Activated CD4-positive, CD25-positive, alpha-beta regulatory T cell treated with anti-CD3 and anti-CD28 coated beads, Interleukin-2, amount 50 U/mL, for 72 hours (primary cell): ENCODE measurements at places on chromosomes 5 and 9.

DNA sequence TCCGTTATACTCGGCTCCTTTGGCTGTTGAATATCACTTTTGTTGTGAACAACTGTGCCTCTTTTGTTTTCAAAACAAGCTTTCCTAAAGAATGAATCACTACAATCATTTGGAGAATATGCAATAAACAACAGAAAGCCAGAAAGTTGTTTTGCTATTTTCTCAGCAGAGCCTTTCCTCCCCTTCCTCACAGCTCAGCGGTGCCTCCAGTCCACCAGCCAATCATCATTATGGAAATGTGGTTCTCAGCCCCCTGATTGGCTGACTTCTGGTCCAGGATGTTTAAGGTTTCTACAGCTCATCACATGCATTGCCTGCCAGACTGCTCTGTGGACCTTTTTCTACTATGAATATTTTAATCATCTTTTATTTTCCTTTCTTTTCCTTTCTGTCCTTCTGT, 9.1 kb upstream of the ZNF608 start:
- DNase-seq = no peak

DNA sequence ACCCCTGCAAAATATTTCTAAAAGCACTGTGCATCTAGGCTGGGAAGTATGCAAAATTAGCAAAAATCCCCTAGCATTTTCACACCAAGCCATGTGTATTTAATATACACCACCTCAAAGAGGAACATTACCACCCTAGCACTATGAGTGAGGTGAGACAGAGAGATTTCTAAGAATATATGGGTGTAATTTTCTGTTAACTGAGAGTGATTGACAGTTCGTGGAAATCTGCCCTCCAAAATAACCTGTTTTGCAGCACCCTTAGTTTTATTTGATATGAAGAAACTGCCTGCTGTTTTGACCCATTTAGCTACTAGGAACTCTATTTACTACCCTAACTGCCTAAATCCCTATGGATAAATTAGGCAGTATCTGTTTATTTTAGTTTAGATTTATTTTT, 64.2 kb upstream of the CDKN2B start:
- no peak for DNase-seq

DNA sequence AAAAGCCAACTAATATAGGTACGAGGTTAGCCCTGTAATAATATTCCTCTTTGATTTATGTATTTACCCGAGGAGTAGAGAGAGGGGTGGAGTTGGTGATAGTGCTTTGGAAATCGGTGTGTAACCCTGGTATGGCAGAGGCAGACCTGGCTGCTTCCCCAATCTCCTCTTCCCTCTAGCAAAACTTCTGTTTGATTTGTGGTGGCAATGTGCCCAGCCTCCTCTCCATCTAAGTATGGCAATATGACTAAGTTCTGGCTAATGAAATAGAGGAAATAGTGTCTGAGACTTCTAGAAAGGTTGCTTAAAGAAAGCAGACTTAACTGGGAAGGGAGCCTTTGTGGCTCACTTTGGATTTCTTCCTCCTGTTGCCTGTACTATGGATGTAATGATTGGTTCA, 491.1 kb downstream of the ENC1 start:
- no peak for DNase-seq

- no peak for DNase-seq
These were observed 632 bp downstream of the UBAP1 start for GRCh38 chr9:34179213-34180136.

DNA sequence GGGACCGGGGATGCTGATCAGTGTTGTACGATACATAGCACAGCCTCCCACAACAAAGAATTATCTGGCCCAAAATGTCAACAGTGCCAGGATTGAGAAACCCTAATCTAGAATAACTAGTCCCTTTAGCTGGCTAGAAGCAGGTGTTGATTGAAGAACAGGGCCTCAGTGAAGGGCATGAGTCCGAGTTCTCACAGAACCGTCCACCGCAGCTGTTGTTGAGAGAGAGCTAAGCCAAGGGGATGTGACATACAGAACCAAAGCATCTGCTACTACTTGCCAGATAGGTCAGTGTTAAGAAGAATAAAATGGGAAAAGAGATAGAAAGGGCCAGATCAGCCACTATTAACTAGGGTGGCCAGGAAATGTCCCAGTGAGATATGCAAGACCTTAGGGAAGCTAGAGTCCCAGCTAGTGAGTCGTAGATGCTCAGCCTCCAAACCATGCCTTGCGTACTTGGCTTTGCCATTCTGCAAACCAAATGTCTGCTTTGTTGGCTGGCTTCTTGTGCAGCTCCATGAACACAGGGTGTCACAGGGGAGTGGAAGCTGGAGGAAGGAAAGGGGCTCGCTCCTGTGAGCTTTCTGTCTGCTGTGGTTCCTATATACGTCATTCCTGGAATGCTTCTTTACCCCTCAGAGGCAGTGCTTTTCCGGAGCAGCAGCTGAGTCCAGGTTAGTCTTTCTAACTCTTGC, 68.9 kb downstream of the FBXO38 start:
- no peak for DNase-seq

GRCh38 chr9:137244486-137245449, 3.7 kb downstream of the TUBB4B start:
- DNase-seq = no peak

- no peak for DNase-seq
These were observed 190.5 kb downstream of the GAS1 start for GRCh38 chr9:86756576-86757381.

GRCh38 chr5:132500931-132501628, 10.5 kb upstream of the IRF1 start:
- peak; percentile 74 for DNase-seq

- peak; percentile 15 for DNase-seq
These were observed 16.2 kb downstream of the RALGDS start for GRCh38 chr9:133104718-133105460.

DNA sequence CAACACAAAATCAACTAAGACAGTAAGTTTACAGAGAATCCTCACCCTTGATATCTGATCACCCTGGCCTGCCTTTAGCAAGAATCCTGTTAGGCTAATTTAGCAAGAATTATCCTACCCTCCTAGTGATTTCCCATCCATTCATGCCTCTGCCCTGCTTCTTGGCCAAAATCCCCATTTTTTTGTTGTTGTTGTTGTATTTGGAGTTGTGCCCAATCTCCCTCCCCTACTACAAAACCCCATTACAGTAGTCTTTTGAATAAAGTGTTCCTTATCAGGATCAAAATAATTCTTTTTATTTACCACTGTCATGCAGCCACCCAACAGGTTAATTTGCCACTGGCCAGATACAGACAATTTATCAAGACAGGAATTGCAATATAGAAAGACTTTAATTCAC, 58.5 kb upstream of the CLINT1 start:
- no peak for DNase-seq

DNA sequence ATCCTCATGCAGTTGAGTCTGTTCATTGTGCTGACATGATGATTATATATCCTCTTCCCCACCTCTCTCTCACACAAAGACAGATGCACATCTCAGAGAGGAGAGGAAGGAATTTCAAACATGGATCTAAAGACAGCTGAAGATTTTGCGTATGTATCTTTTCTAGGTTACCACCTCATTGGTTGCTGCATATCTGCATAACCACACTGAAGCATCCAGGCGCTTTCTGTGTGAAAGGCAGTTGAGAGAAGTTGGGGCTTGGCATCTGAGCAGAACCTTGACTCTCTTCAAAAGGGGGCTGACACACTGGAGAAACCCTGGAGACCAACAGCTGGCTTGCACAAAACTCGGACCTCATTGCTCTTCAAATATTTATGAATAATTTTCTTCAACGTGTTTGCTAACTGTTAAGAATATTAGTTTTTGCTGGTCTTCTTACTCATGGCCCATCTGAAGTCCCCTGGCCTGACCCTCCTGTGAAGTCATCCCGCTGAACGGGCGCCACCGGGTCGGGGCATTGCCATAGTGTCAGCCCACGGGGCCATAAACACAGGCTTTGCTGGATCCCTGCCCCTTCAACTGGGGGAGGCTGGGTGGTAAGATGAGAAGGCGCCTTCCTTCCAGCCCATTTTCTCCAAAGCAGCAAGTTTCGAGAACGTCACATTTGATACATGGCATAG, 593.2 kb upstream of the CLINT1 start:
- no peak for DNase-seq

DNA sequence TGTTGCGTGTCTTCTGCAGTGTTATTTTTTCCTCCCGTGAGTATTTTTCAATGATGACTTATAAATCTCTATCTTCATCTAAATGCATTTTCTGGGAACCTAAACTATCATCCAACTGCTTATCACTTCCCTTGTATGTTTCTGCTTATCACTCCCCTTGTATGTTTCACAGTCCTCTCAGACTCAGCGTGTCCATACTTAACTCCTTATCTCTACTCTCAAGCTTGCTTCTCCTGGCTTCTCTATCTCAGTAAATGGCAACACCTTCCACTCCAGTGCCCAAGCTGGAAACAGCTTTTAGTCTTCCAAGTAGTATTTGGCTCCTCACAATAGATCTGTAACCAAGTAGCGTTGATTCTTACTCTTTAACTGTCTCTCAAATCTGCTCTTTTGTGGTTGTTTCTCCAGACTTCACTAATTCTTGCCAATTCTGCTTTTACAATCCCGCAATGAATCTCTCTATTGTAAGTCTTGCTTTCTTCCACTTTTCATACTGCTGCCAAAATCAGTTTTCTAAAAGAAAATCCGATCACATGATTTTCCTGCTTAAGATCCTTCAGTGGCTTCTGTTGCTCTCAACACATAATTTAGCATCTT, 33.8 kb upstream of the TXNDC8 start:
- DNase-seq = no peak

- no peak for DNase-seq
These were observed 764 bp downstream of the ANKRA2 start for GRCh38 chr5:73564675-73565074.

DNA sequence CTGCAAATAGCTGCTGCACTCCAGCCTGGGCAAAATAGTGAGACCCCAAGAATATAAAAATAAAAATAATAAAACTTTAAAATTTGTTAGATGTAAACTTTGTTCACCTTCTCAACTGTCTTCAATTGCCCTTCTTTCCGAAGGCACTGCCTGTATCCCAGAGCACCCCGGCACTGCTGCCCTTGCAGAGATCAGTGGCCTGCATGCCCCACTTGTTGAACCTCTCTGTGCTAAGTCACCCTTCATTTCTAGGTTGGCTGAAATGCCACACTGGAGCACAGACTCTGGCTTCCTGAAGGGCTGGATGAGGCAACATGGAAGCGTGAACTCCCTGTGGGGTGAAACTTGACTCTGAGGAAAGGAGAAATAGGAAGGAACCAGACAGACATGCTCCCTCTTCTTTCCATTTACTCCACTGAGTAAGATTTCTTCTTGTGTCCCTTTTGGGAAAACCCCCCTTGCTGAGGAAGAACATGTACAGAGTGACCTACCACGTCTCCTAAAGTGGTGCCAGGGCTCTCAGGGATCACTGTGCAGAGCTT, 8.4 kb upstream of the JMY start:
- no peak for DNase-seq

GRCh38 chr9:123395689-123396511, 39.9 kb downstream of the CRB2 start:
- no peak for DNase-seq

- no peak for DNase-seq
These were observed 164.8 kb downstream of the MACROH2A1 start for GRCh38 chr5:135234242-135234641.

GRCh38 chr5:137672001-137672400, 63.9 kb downstream of the KLHL3 start:
- DNase-seq = no peak

DNA sequence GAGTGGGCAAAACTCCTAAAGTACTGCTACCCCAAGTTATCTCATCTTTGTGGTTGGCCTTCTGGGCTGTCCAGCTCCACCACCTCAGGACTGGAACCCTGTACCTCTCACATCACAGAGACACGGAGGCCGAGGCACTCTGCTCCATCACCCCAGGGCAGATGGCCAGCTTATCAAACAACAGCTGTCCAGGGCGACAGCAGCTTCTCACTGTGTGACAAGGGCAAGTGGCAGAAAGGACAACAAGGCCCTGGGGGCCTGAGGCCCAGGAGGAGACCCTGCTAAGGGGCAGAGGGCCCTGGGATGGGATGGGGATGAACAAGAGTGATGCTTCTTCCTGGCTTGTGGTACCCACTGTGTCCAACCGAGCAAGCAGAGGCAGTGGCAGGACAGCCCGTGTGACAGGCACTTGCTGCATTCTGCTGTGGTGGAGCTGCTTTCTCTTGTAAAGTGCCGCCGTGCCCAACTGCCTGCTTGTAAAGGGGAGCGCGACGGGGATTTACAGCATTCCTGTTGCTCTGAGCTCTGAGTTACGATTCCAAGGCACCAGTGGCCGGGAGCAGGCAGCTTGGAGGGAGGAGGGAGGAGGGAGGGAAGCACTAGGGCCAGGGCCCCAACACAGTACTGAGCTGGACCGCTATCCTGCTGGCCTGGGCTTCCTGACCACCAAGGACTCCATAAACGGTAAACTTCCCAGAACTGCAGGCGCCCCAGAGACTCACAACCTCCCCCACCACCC, 71.2 kb downstream of the SHB start:
- DNase-seq = no peak

GRCh38 chr9:121718084-121718483, 66.7 kb downstream of the DAB2IP start:
- DNase-seq = no peak
